ENCODE measurements at places on chromosomes 2 and 18.

- no peak for DNase-seq
These were observed 13.4 kb downstream of the BCL11A start for GRCh38 chr2:60540074-60540473.

DNA sequence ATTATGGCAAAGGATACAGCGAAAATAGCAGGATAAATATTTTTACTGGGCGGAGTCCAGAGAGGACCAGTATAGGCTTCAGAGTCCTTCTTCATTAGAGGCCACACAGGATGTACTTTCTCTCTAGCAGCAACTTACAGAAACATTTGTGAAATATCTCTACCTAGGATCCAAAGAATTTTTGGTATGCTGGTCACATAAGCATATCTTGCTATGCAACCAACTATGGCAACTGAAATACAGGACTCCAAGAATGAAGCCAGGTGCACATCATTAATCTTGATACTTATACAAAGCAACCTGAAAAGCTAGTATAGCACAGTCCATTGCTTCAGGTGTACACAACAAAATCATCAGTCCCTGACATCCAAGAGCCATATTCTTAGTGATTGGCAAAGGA, 59.1 kb upstream of the NABP1 start:
- DNase-seq, result no peak

- no peak for DNase-seq
These were observed 245.6 kb downstream of the TPGS2 start for GRCh38 chr18:36582988-36583745.

GRCh38 chr18:72866442-72866900, 1.3 kb downstream of the NETO1 start:
- no peak for DNase-seq

DNA sequence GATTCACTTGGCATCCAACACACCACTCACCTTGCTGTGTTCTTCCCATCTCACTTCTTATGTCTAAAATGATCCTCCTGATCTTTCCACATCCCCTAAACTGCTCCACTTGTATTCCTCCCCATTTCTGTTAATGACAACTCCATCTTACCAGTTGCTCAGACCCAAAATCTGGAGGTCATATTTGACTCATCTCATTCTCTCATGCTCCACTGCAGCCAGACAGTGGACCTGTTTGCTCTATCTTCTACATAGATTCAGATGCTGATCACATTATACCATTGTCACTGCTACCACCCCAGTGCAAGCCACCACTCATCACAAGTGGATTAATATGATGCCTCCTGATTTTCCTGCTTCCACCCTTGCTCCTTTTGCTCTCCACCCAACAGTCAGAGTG, 7.9 kb upstream of the NABP1 start:
- no peak for DNase-seq
